RPMI8226 (cell line): ENCODE measurements at places on chromosomes 13 and 19.
A peak's percentile ranks its signal among the peaks of the same experiment; 100 is the strongest.

GRCh38 chr13:32228330-32229041, 86.7 kb downstream of the ZAR1L start:
- peak; percentile 3 for DNase-seq

- DNase-seq = peak; percentile 88
Observed at GRCh38 chr19:18594096-18594823, 5.7 kb downstream of the REX1BD start.

DNA sequence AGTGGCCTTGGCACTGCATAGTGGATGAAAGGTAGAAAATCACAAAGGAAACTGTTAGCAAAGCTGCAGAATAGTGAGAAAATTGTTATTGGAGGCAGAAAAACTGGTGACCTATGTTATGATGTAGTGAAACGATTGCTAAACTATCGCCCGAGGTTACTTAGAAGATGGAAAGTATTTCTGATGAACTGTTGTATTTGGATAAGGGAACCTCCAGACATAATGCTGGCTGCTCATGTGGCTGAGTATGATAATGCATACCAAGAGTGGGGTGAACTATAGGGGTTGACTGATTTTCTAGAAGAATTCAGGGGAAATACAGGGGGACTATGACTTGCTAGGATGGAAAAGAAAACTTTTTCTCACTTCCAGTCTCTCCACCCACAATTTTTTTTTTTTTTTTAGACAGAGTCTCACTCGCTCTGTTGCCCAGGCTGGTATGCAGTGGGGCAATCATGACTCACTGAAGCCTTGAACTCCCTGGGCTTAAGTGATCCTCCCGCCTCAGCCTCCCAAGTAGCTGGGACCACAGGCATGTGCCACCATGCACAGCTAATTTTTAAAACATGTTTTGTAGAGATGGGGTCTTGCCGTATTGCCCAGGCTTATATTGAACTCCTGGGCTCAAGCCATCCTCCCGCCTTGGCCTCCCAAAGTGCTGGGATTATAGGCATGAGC, 4.4 kb upstream of the EID2 start:
- no peak for DNase-seq

- DNase-seq = no peak
Observed at GRCh38 chr19:46925548-46925950, 64.8 kb downstream of the ARHGAP35 start.

- no peak for DNase-seq
Observed at GRCh38 chr19:50361290-50362029, 4.0 kb downstream of the NAPSA start.

GRCh38 chr19:11944656-11945055, 19.7 kb downstream of the ZNF700 start:
- no peak for DNase-seq

GRCh38 chr19:20422216-20423205, 143.1 kb downstream of the ZNF737 start:
- no peak for DNase-seq

DNA sequence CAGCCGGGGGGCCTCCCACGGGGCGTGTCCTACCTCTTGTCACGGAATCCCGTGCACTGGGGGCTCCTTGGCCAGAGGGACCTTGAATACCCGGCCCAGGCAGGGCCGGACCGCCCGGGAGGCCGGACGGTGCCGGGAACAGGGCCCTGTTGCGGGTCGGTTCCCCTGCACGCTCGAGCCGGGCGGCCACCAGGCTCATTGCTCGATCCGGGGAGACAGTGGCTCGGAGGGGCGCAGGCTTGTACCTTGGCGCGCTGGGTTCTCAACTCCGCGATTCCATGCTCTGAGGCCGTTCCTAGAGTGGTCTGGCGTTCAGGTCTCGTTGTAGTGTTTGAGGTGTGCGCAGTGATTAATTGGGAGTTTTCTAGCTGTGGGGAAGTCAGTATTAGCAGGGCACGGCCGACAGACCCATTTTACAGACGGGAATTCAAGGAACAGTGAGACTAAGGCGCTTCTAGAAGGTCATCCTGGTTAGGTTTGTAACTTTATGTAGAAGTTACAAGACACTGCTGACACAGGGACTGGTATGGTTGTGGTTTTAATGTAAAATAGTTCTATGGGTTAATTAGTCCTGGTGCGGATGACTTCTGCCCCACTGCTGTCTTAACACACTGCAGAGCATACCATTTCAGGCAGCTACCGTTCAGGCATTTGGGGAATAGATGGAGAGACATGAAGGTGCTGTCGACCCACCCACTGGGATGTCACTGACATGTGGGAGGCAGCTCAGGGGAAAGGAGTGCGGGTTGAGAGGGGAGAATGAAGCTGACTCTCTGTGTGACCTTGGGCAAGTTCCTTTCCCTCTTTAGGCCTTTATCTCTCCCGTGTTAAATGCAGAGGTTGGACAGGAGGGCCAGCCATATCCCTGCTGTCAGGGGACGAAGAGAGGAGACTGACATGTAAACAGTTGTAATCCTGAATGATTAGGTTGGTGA, 592 bp downstream of the CLPTM1 start:
- DNase-seq = peak; percentile 14

- DNase-seq = no peak
Observed at GRCh38 chr19:46785980-46786235, 2.5 kb downstream of the SLC1A5 start.

DNA sequence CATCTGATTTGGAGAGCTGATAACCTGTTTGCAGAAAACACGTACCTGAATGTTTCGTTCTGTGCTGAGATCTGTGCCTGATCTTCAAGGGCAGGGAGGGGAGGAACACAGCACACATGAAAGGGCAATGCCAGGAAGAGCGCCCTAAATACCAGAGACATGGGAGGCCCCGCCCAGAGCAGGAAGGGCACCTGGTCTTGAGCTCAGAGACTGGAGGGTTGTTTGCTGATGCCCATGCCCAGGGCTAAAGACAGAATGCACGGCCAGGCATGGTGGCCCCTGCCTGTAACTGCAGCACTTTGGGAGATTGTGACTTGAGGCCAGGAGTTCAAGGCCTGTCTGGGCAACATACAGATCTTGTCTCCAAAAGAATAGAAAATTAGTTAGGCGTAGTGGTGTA, 183.2 kb downstream of the TUBA3C start:
- DNase-seq = no peak

- DNase-seq = no peak
Observed at GRCh38 chr19:42552086-42553065, 24.1 kb upstream of the CEACAM1 start.

DNA sequence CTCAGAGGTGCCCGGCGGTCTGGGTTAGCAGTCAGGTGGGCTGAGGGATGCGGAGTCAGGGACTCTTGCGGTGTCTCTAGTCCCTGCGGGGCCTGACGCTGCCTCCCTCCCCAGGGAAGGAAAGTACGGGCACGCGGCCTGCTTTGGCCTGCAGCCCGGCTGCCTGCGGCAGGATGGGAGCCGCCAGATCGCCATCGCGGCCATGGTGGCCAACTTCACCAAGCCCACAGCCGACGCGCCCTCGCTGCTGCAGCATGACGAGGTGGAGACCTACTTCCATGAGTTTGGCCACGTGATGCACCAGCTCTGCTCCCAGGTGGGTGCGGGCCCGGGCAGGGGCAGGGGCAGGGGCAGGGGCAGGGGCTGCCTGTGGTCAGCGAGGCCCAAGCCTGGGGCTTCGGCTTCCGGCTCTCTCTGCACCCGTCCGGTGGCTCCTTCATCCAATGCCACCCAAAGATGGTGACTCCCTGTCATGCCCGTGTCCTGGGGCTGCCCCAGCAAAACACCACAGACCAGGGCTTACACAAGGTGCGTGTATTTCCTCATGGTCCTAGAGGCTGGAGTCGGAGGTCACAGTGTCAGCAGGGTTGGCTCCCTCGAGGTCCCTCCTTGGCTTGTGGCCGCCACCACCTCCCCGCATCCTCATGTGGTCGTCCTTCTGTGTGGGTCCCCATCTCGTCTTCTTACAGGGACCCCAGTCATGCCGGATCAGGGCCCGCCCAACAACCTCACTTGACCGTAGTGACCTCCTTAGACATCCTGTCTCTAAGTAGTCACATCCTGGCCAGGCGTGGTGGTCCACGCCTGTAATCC, 11.3 kb upstream of the ZNF554 start:
- no peak for DNase-seq

GRCh38 chr19:2740314-2740656, 468 bp upstream of the SLC39A3 start:
- no peak for DNase-seq

DNA sequence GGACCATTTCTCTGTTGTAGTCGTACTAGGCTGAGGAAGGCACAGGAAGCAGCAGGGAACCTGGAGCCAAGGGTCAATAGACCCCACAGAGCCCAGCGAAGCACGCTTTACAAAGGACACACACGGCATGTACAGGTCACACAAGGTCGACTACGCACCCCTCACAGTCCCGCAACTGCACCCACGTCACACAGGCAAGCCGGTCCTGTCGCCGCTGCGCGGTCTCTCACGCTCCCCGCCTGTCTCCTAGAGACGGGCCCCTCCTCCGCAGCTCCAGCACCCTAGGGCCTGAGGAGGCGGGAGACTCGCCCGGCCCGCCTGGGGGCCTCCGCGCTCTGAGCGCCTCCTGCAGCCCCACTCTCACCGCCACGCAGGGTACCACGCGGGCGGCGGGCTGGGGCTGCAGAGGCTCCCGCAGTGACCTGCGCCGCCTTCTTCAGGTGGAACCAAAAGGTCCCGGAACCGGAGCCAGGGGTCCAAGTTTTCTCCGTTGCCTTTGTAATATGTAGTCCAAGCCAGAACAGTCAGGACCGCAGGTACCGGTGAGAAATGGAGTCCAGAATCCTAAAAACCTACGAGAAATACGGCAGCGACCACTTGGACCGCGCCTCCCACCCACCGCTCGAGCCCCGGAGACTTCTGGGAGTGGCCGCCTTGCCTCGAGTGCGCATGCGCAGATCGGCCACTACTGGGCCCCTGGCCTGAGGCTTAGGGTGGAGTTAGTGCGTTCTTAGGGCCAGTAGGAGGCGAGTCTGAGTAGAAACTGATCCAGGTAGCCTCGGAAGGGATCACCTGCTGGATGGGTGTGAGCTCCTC, at the start of gene ZNF607:
TSS of gene ZNF607 (minus strand) at position 651 of the 816 bp plus-strand sequence. CDS start 8,143 bp downstream, outside the sequence.
- DNase-seq = peak; percentile 92

GRCh38 chr13:38854226-38854625, 136.4 kb downstream of the STOML3 start:
- no peak for DNase-seq

DNA sequence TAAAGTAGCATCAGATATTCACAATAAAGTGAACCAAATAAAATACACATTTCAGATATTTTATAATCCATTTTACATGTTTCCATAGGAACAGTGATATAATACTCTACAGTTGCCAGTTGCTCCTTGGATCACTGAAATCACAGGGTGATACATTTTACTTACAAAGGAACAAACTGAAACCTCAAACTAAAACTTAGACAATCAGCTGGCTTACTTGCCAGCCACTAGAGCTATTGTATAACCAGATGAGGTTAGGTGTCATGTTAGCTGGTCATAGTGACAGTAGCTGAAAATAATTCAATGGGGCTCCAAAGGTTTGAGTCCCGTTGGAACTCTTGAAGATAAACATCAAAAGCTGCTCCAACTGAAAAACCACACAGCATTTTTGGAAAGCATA, 274.6 kb downstream of the ITGBL1 start:
- DNase-seq = no peak

GRCh38 chr13:49258089-49258796, 10.5 kb downstream of the CDADC1 start:
- no peak for DNase-seq

- DNase-seq = no peak
Observed at GRCh38 chr13:45872566-45872965, 21.0 kb upstream of the SIAH3 start.

DNA sequence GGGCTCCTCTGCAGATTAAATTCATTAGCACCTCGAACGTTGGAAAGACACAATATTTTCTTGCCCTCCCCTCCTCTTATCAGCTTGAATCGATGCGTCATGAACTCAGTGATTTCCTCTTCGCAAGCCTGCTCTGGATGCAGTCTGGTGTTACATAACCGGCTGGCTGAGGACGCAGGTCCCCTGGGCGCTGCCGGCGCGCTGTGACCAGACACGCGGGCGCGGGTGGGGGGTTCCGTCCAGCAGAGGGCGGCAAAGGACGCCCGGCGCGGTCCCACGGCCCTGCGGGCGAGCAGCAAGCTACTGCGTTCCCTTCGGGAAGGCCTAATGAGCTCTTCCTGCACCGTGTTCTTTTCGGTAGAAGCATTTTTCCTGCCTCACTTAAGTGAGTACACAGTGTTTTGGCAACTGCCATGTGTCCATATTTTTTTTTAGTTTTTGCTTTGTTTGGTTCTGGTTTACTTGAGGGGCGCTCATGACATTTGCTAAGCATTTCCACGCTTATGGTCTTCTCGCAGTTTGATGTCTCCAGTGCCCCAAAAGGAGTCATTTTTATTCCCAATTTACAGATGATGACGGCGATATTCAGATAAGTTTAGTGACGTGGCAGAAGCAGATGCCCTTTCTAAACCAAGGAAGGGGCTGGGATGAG, 112.2 kb upstream of the MBNL2 start:
- peak; percentile 70 for DNase-seq

- no peak for DNase-seq
Observed at GRCh38 chr19:10008184-10008765, 2.0 kb downstream of the COL5A3 start.

DNA sequence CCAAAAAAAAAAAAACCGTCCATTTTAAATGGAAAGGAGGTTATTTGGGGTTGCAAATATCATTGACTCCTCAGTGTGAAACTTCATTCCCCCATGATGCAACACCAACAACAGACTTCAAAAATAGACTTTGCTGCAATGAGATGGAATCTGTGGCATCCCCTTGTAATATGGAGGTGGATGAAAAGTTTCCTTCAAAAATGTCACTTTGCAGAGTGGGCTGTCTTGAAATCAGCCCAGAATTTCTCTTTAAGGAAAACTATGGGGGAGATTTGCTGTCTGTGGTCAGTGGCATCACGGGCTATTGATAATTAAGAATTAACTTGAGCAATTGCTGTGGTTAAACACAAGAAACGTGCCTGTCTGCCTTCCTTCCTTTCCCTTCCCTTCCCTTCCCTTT, 1.5 kb downstream of the GPR18 start:
- no peak for DNase-seq

DNA sequence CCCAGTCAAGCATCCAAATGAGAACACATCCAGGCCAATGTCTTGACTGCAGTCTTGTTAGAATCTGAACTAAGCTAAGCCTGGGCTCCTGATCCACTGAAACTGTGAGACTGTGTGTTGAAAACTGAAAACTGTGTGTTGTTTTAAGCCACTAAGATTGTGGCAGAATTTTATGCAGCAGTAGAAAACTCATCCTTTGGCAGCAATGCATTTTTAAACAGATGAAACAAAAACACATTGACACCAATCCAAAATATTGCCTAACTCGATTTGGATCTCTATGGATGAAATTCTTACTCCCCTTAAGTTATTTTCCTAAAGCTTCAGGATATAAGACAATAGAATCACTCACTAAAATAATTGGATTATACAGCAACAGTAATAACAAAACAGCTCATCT, 202.3 kb upstream of the KLF12 start:
- DNase-seq = no peak

GRCh38 chr19:42323473-42323851, 2.0 kb upstream of the MEGF8 start:
- no peak for DNase-seq
